Stimulated activated CD4-positive, alpha-beta T cell treated with anti-CD3 and anti-CD28 coated beads, TNF-alpha, amount 100 ng/mL, for 24 hours (primary cell): ENCODE measurements at places on chromosomes 2 and 18.

DNA sequence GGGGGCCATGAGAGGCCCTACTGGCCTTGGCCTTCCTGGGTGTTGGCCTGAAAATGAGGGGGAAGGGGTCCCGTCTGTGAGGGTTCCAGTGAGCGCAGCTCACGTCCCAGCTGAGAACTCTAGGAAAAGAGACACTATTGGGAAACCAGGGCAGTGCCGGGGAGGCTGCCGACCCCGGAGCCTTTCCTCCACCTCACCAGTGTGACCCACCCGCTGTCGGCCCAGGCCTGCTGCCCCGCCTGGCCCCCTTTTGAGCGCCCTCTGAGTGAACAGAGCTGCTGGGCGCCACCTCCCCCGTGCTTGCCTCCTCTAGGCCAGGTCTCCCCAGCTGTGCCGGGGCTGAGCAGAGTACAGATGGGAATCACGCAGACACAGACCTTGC lies 17.5 kb upstream of the ARHGEF4 start:
- no peak for DNase-seq

DNA sequence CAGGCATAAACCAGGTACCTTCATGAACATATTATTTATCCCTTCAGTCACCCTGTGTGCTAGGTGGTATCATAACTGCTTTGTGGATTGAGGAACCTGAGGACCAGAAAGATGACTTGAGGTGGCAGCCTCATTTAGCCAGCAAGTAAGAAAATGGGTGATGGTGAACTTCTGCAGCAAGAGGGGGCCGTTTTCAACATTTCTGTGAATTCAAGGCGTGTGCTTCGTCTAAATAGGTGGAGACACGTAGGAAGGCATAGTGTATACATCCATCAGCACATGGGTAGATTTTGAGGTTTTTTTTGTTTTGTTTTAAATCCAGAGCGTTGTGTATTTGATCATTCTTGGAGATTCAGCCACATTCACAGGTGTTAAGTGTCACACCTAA lies 118.7 kb downstream of the SPTBN1 start:
- DNase-seq = no peak

DNA sequence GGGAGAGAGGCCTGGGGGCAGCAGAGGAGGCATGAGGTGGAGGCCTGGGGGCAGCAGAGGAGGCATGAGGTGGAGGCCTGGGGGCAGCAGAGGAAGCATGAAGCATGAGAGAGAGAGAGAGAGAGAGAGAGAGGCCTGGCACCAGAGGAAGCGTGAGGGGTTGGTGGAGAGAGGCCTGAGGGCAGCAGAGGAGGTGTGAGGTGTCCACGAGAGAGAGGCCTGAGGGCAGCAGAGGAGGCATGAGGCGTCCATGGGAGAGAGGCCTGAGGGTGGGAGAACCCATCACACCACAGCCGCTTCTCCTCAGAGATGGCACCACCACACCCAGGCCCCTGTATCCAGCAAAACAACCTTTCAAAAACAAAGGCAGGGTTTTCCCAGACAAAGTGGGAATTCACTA lies 55.7 kb upstream of the KCNG2 start:
- no peak for DNase-seq

- no peak for DNase-seq
These were observed 11.0 kb downstream of the SLC14A1 start for GRCh38 chr18:45734944-45735343.

DNA sequence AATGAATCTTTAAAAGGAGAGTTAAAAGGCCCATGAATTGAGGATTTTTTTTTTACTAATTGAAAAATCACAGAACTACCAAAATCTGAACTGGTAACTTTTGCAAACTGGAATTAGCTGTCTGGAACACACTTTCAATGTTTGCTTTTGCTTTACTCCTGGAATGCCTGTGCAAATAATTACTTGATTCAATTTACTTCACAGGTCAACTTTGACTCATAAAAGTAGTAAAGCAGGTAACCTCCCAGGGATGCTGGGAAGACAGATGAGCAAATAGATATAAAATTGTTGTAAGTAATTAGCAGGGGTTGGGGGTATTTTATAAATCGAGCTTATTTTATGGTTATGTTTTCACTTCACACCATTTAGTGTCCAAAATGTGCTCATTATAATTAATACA lies 398.3 kb upstream of the HNRNPA3 start:
- DNase-seq = no peak

DNA sequence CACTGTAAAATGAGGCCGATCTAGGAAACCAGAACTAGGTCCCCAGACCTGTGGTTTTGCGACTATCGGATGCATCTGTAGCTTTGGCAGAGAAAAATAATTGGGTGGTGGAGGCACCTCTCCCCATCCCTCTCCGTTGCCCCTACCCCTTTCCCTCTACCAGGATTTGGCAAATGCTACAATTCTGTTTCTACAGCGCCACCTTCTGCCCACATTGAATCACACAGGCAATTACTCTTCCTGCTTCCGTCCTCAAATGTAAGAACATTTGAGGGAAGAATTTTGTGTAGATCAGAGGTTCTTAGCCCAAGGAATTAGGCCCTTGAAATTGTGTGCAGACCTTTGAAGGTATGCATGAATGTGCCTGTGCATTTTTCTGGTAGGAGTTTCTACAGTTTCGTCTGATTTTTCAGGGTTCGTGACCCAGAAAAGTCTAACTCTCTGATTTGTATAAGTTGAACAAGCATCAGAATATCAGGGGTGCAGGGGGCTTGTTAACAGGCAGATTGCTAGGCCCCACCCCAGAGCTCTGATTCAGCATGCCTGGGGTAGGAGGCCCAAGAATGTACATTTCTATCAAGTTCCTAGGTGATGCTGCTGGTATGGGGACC lies 11.2 kb downstream of the ATP6V1B1 start:
- no peak for DNase-seq

GRCh38 chr2:101613056-101613704 lies 84.3 kb upstream of the MAP4K4 start:
- no peak for DNase-seq

DNA sequence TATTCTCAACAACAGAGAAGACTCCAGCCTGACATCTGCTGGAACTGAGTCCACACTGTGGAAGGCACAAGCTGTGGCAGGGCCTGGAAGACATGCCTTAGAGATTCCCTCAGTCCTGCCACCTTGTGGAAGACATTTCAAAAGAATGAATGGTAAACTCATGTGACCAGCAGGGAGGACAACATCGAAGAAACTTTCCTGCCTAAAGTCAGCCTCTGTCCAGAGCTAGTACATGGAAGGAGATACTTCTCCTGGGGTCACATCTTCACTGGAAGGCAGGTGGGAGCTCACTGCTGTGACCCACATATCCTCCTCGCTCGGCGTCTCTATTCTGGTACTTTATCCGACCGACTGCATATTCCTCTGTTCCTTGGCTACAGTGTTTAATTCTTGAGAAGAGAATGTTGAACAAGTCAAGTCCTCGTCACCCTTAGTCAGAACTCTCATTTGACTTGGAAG lies 59.5 kb downstream of the PUM2 start:
- DNase-seq = no peak

DNA sequence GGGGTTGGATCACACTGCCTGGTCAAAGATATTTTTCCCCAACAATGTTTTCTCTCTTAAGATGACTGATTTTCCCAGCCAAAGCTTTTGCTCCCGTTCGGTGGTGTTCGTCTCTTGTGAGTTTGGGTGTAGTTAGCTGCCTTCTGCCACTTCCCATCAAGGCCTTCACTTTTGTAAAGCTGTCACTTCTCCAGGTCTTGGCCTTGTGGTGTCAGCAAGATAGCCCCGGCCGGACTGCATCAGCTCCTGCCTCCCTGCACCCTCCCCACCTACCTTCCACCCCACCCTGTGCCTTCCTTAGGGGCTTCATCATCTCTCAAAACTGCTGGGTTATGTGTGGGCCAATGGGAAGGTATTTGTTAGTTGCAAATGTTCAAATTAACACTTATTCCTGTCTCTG lies 228.9 kb downstream of the BCL11A start:
- DNase-seq = no peak

- no peak for DNase-seq
These were observed 67.2 kb downstream of the COLEC12 start for GRCh38 chr18:433298-433697.

- no peak for DNase-seq
These were observed 60.4 kb downstream of the RHOB start for GRCh38 chr2:20507166-20507692.

- no peak for DNase-seq
These were observed at the start of gene ST8SIA5 for GRCh38 chr18:46756559-46757201. Gene ST8SIA5, minus strand, starts transcription at chr18:46757053. Its CDS starts 545 bp downstream, at chr18:46756508.

GRCh38 chr2:16429431-16430145 lies 236.0 kb downstream of the CYRIA start:
- DNase-seq = no peak

DNA sequence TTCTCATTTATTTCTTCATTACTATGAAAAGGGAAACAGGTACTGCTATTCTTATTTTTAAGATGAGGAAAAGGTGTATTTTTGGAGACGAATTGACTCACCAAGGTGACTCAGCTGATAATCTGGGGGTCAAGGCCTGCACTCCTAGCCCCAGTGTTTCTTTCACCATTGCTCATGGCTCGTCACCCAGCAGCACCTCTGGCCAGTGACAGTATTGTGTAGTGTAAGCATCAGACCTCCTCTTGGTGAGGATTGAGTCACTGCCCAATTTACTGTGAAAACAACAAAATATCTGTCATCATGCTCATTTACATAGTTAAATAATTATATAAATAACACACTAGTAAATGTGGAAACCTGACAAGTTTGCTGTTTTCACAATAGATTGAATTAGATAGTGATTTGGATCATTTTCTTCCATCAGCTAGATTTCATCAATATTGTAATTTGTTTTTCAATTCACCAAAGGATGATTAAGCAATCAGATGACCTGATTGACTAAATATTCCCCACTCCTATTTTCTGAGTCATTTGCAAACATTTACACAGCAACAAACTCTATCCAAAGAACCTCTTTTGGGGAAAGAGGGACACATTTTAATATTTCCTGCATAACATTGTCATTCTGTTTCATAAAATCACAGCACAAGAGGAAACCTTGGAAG lies 492.8 kb upstream of the RAB12 start:
- no peak for DNase-seq

- no peak for DNase-seq
These were observed 39.9 kb upstream of the KLF11 start for GRCh38 chr2:10003206-10004125.

- no peak for DNase-seq
These were observed 596.4 kb upstream of the VRK2 start for GRCh38 chr2:57450170-57450569.

GRCh38 chr2:144702051-144702450 lies 182.1 kb upstream of the ZEB2 start:
- no peak for DNase-seq
